ENCODE measurements at places on chromosomes 7 and 10.

GRCh38 chr10:122286867-122287266 lies 15.8 kb downstream of the BTBD16 start:
- no peak for DNase-seq

DNA sequence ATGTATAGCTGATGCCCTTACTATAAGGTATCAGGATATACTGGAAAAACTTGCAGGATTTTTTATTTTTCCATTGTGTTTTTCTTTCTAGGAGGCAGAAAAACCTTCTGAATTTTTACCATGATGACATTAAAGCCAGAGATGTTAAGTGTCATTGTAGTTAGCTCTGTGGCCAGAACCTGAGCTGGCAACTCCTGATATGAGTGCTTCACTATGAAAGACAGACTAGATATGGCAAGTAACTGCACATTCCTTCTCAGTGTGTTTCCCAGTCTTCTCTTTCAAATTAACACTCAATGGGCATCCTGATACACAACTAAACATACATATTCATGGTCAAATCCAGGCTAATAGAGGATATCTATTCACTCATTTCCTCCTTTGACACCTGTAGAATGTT lies 166.2 kb downstream of the CTTNBP2 start:
- no peak for DNase-seq

DNA sequence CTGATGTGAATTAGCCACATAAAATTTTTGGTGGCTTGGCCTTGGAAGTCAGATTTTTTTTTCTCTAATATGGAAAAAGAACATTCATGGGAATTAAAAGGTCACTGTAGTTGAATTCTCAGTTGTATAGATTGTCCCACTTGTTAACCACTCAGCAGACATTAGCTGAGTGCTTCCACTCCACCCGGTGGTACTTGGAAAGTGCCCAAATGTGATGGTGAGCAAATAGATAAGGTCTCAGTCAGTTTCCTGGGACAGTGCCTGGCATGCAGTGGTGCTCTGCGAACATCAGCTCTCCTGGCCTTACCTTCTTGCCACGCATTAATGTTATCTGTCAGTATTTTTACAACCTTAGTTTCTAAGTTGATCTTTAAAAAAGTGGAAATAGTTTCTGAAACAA lies 1.4 kb downstream of the ATP5F1C start:
- DNase-seq: no peak

GRCh38 chr7:75739796-75740672 lies 1.3 kb upstream of the HIP1 start:
- DNase-seq: no peak
